ENCODE measurements at places on chromosomes 3 and 15. TPM values are rescaled to one million over a fixed set of nuclear protein-coding genes. Genes with fewer than 3 reads are reported as not detected.

DNA sequence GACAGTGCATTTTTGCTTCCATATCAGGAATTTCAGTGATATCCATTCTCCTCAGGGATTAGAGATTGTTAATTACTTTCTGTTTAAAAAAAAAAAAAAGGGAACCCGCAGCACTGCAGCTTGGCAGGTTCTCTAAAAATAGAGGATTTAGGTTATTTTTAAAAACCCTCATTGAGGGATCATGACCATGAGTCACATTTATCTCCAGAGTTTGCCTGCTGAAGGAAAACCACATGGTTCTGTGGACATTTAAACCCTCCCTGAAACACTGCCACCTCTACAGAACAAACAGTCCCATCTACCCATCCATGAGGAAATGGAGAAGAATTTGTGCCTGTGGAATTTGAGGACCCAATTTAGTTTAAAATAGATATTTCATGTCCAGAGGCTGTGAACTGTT is 66.2 kb upstream of the UBE2E1 start:
- no peak for DNase-seq

- DNase-seq, result no peak
These were observed 3.2 kb downstream of the MGLL start for GRCh38 chr3:127819086-127819485.

DNA sequence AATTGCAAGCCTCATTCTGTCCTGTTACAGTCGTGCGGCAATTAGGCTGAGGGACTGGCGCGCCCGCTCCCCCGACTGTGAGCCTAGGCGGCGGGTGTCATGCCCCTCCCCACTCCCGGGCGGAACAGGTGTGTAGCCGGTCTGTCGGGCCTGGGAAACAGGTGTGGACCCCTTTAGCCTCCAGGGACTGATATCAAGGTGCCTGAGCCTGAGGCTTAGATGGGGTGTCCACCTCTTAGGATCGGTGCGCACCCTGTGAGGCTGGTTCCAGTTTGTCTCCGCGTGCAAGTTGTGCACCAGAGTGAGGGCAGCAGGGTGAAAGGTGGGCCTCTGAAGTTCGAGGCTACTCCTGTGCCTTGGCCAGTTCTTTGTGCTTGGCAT is 686 bp downstream of the VPS8 start:
- DNase-seq, result no peak

DNA sequence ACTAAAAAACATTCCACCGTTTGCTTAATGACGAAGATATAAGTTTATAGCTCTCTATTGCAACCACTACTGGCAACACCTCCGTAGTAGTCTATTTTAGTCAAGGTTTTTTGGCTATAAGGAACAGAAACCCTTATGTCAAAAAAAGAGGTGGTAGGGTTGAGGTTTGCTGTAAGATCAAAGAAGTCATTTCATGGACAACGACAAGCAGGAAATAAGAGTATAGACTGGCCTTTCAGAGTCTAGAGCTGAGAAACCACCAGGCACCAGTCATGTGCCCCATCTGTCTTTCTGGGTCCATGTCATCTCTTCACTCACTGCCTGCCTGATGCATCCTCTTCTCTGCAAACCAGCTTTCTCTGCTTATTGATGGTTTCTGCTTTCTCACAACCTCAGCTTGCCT is 42.7 kb downstream of the THBS1 start:
- no peak for DNase-seq

GRCh38 chr3:161893972-161894371 is 397.4 kb downstream of the OTOL1 start:
- DNase-seq, result no peak

DNA sequence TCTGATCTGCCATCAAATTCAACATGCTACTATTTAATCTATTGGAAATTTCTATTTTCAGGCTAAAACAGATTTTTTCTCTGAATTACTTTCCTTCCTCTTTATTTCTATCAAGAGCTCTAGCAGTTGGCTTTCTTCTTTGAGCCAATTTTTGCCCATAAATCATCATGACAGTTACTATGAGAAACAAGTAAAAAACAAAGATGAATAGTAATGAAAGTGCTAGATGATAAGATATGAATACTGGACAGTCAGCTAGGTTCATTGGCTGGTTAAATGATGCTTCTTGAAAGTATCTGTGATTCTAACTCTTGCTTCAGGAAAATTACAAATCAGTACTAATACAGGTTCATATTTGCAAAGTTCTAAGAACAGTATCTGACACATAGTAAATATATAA is 38.6 kb upstream of the NANOGP8 start:
- no peak for DNase-seq

GRCh38 chr3:12964711-12965612 is 108.3 kb downstream of the IQSEC1 start:
- no peak for DNase-seq

GRCh38 chr15:22815766-22816165 is 22.7 kb upstream of the NIPA2 start:
- DNase-seq, result no peak

GRCh38 chr3:69747511-69748258 is 8.4 kb downstream of the MITF start:
- DNase-seq, result no peak

GRCh38 chr3:88758676-88759075 is 348.7 kb upstream of the EPHA3 start:
- DNase-seq, result no peak

- no peak for DNase-seq
These were observed 179.4 kb downstream of the VGLL4 start for GRCh38 chr3:11464356-11464755.

GRCh38 chr15:64912379-64913325 is 950 bp downstream of the ANKDD1A start:
- DNase-seq, result no peak

DNA sequence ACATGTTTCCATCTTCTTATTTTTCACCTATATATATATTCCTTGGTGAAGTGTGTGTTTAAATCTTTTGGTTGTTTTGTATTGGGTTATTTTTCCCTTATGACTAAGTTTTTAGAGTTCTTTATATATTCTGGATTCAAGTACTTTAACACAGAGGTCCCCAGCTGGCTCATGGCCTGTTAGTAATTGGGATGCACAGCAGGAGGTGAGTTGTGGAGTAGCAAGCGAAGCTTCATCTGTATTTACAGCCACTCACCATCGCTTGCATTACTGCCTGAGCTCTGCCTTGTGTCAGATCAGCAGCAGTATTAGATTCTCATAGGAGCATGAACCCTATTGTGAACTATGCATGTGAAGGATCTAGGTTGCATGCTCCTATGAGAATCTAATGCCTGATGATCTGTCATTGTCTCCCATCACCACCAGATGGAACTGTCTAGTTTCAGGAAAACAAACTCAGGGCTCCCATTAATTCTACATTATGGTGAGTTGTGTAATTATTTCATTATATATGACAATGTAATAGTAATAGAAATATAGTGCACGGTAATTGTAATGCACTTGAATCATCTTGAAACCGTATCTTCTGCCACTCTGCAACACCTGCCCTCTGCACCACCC is 151.6 kb downstream of the RSRC1 start:
- no peak for DNase-seq

DNA sequence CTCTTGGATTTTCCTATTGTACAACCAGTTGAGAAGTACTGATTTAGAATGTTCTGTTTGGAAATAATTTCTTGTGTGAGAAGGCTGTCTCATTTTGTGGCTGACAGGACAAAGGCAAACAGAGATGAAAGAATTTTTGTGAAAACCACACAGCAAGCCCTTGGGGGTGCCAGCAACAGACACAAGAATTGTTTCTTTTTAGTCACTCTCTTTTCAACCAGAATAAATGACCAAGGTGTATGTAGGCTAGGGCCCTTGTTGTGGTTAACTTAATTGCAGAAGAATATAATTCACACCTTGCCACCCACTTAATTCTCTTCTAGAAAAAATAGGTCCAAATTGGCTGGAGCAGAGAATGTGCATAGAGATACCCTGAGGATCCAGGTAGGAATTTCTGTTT is 329.4 kb upstream of the TBC1D5 start:
- DNase-seq, result no peak

- no peak for DNase-seq
These were observed 7.7 kb downstream of the POU1F1 start for GRCh38 chr3:87268646-87269211.

Gene TTLL13
- 0.05 TPM for polyA plus RNA-seq

- peak; percentile 57 for DNase-seq
These were observed 34.7 kb downstream of the ZNF710 start for GRCh38 chr15:90035840-90036230.

Gene TNNC1
- polyA plus RNA-seq, result 4,153 TPM

DNA sequence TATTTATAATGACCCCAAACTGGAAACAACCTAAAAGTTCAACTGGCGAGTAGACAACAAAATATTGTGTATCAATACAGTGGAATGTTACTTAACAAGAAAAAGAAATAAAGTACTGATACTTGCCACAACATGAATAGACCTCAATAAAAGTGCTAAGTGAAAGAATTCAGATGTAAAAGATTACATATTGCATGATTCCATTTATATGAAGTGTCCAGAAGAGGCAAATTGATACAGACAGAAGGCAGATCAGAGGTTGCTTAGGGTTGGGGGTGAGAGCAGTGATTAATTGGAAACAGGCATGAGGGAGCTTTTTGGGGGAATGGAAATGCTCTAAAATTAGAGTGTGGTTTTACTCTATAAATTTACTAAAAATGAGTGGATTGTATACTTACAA is 183.3 kb downstream of the SATB1 start:
- DNase-seq, result no peak

Gene HHATL
- 188 TPM for polyA plus RNA-seq

DNA sequence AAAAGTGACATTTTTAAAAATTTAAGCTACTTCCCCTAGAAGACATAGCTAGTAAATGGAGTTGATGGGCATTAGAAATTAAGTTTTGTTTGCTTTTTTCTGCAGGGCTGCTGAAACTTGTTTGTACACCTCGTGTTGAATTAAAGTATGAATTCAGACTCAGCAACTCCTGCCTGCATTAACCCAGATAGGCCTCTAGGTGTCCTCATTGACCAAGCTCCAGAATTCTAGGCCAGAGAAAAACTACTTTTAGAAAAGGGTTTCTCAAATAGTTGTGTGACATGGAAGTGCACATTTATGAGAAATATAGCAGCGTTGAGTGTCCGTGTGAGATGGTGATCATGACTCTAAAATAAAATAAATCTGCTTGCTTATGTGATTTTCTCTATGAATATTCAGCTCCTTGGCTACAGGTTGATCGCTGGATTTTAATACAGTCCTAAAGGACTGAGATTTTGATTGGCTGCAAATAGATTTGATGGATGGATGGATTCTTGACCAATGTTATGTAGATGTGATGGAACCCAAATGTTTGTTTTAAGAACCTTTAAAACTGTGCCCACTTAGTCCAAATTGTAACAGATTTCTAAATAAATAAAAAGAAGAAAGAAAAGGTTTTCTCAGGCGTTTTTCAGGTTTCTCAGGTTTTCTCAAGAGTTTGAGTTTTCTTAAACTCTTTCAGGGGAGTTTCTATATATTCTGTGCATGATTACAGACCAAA is 39.4 kb upstream of the LMOD3 start:
- DNase-seq, result no peak

Gene SLCO2A1
- 0.72 TPM for polyA plus RNA-seq

Gene CAPN7
- polyA plus RNA-seq, result 15.2 TPM

DNA sequence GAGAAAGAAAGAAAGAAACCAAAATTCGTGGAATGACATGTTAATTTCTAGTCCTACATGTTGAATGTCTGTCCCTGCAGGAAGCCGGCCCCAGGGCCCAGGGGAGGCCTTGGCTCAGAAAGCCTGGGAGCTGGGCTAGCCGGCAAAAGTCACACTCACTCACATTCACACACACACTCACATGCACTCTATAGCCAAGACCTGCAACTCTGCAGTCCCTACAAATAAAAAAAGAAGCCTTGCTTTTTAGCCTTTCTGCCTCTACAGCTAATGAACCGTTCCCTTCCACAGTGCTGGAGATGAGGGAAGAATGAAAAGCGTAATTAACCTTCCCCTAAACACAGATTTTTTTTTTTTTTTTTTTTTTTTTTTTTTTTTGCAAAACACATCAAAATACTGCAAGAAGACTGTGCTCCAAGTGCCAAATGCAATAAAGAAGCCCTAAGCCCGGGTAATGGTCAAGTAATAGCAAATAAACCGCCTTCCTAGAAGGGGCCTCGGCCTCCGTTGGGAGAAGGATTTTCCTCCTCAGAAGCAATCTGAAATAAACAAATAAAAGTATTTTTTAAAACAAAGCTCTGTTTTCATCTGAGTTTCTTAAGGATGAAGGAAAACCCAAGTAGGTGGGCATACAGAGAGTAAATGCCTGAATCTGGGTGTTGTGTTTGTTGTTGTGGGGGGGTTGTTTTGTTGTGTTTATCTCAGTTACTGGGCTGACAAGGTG is 4.3 kb downstream of the MECOM start:
- DNase-seq, result no peak

Gene EXD1
- polyA plus RNA-seq, result 0.43 TPM

DNA sequence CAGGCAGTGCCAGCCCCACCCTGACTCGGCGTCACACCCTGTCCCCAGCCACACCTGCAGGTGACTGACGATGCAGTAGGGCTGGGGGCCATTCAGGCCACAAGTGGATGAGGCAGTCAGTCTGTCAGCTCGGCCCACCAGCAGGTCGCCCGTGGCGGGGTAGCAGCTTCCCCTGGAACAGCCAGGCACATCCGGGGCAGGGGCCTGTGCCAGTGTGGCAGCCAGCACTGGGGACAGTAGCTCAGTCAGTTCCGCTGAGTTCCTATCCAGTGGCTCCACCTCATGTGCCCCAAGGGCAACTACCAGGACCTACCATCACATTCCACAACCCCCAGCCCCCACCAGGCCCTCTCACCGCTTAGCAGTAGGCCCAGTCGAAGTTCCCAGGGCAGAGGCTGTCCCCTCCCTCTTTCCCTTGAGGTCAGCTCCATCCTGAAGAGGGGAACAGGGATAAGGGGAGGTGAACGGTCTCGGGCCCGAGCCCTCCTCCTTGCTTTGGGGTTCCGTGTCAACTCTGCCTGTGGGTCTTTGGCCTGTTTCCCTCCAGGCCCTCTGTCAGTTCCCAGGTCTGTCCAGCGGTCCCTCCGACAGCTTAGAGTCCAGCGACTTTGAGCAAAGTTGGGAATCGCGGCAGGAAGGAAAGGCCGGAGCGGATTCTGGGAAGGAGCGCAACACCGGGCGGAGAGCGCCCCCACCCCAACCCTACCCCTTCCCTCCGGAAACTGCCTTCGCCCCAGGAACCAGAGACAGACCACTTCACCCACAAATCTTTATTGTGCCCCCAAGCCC is at the start of gene LAMB2:
Gene LAMB2 (minus strand): TSS at position 614 of the 789 bp plus-strand sequence. CDS start 183 bp downstream, at position 431.
- DNase-seq, result peak; percentile 83

GRCh38 chr3:40267937-40268724 is 41.4 kb upstream of the EIF1B start:
- DNase-seq, result no peak

Gene DGKG
- polyA plus RNA-seq, result 3.6 TPM

- no peak for DNase-seq
These were observed 24.9 kb downstream of the TXNRD3 start for GRCh38 chr3:126630020-126630419.

Gene BFSP2
- not detected for polyA plus RNA-seq

Data from psoas muscle (tissue), 8 donors.